ENCODE measurements at places on chromosomes 7 and 10. TPM values are rescaled to one million over a fixed set of nuclear protein-coding genes. Genes with fewer than 3 reads are reported as not detected.

GRCh38 chr10:61620506-61620905 lies 42.2 kb upstream of the CABCOCO1 start:
- no peak overlapping the region for H3K27ac ChIP-seq
- H3K4me3 ChIP-seq = no peak overlapping the region
- H3K36me3 ChIP-seq = no peaks in the 10 kb centered on the region
- no peak for DNase-seq

- H3K4me1 ChIP-seq = peaks cover 26% of the 10 kb centered on the region
- no peaks in the 10 kb centered on the region for H3K36me3 ChIP-seq
- H3K27me3 ChIP-seq = no peaks in the 10 kb centered on the region
- H3K27ac ChIP-seq = peak overlapping the region; percentile 68
- no peak overlapping the region for H3K4me3 ChIP-seq
These were observed 61.1 kb downstream of the GNAT3 start for GRCh38 chr7:80450621-80451308.

DNA sequence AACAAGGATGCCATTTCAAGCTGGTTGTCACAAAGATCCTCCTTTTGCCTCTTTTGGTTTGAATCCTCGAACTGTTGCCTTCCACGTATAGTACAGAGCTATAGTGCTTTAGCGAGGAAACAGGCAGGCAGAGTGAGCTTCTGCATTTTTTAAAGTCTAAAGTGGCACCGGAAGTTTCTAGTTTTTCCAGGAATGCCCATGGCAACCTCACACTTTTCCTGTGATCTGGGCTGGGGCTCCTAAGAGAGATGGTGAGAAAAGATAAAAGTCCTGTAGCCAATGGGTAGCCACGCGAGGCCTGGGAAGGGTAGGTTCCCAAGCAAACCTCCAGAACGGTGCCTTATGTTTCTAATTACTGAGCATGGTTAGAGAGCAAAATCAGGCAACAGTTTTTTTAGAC lies 76.7 kb downstream of the CALD1 start:
- no peak for DNase-seq
- no peaks in the 10 kb centered on the region for H3K27me3 ChIP-seq
- H3K4me3 ChIP-seq = no peak overlapping the region
- peak overlapping the region; percentile 11 for H3K27ac ChIP-seq

- no peak overlapping the region for H3K4me3 ChIP-seq
- H3K27me3 ChIP-seq = peaks cover 3% of the 10 kb centered on the region
- DNase-seq = no peak
- no peak overlapping the region for H3K27ac ChIP-seq
- H3K4me1 ChIP-seq = no peaks in the 10 kb centered on the region
- no peaks in the 10 kb centered on the region for H3K36me3 ChIP-seq
These were observed 10.0 kb upstream of the CRYGN start for GRCh38 chr7:151449990-151450389.

GRCh38 chr7:16233517-16233916 lies 187.8 kb downstream of the CRPPA start:
- no peak overlapping the region for H3K4me3 ChIP-seq
- no peaks in the 10 kb centered on the region for H3K4me1 ChIP-seq
- no peak overlapping the region for H3K27ac ChIP-seq
- no peaks in the 10 kb centered on the region for H3K27me3 ChIP-seq

The MTURN gene
- 4.1 TPM for polyA plus RNA-seq

DNA sequence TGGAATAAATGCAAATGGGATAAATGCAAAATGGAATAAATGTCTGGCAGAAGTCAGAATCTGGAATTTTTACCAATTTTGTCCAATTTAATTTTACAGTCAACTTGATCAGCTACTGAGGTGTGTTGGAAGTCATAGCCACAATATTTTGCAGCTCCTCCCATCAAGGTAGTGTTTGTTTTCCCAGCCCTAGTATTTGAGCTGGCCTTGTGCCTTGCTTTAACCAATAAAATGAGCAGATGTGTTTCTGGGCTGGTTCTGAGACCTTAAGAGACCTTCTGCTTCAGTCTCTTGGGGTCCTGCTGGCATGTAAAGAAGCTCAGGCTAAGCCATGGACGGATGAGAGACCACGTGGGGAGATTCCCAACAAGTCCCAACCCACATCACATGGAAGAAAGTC lies 42.7 kb upstream of the RSBN1L start:
- no peak overlapping the region for H3K27ac ChIP-seq
- DNase-seq = no peak

DNA sequence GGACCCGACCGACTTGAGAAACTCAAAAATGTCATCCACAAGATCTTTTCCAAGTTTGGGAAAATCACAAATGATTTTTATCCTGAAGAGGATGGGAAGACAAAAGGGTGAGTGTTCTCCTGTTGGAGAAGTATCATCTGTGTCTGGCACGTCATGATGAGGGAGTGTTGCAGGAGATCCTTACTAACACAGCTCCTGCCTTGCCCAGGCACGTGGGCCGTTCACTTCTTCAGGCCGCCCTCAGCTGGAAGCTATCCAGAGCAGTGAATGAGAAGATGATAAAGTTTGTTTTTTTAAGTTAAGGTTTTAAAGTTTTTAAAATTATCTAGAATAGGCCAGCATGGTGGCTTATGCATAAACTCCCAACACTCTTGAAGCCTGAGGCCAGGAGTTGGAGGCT lies 6.2 kb downstream of the EIF3B start:
- no peaks in the 10 kb centered on the region for H3K27me3 ChIP-seq
- peaks cover 16% of the 10 kb centered on the region for H3K36me3 ChIP-seq
- no peak overlapping the region for H3K4me3 ChIP-seq
- H3K27ac ChIP-seq = no peak overlapping the region

GRCh38 chr7:43559171-43559945 lies 23.6 kb upstream of the STK17A start:
- H3K27ac ChIP-seq = no peak overlapping the region
- DNase-seq = no peak
- no peak overlapping the region for H3K4me3 ChIP-seq
- no peaks in the 10 kb centered on the region for H3K4me1 ChIP-seq

DNA sequence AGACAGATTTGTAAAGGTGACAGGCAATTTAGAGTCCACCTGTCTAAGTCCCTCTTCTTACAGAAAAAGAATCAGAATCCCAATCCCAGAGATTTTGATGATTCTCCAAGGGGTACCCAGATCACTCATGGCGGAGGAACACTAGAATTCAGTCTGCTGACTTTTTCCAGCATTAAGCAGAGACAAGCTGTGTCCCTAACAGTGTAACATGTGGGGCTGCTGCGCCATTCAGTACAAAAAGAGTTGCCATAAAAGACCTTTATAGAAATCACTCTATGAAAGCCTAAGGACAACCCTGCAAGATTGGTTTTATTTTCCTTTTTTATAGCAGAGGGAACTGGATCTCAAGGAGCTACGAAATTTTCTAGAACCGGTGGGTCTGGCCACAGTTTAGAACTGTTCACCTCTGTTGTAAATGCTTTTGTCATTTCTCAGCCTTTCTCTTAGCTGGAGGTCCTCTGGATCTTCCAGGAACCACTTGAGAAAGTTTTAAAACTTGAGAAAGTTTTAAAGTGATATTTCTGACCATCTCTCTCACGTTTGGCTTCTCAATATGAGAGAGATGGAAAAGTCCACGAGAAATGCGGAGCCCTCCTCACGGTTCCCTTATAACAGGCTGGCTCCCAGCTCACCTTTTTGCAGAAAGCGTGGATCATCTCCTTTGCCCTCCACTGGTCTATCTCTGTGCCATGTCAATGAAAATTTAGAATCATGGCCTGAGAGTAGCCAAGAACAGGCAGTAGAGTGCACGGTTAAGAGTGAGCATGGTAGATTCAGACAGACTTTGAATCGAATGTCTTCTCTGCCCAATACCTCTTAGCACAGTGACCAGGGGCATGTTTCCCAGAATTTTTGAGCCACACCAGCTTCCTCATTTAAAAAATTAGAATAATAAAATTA lies 826 bp downstream of the GIMAP7 start:
- H3K4me1 ChIP-seq = no peaks in the 10 kb centered on the region
- H3K4me3 ChIP-seq = peak overlapping the region; percentile 54
- peak overlapping the region; percentile 63 for H3K27ac ChIP-seq

The PALD1 gene
- 0.22 TPM for polyA plus RNA-seq

DNA sequence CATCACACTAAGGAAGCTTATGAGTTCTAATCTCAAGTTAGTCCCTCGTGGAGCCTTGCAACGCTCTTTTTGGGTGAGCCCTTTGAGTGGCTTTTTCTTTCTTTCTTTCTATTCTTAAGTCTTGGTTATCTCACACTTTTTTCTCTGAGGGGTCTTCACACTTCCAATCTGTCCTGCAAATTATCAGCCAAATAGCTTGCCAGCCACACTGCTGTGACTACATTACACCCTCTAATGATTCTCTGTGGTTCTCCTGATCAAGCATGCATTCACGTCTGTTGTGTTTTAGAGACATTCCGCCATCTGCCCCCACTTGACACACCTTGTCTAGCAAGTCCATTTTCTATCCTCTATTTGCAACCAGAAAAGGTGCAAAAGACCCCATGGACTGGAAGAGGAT lies 340.2 kb downstream of the THSD7A start:
- no peaks in the 10 kb centered on the region for H3K4me1 ChIP-seq
- H3K4me3 ChIP-seq = no peak overlapping the region
- H3K27ac ChIP-seq = no peak overlapping the region
- DNase-seq = no peak
- no peaks in the 10 kb centered on the region for H3K36me3 ChIP-seq

The CALD1 gene
- 3.4 TPM for polyA plus RNA-seq

The FZD1 gene
- 1.9 TPM for polyA plus RNA-seq

DNA sequence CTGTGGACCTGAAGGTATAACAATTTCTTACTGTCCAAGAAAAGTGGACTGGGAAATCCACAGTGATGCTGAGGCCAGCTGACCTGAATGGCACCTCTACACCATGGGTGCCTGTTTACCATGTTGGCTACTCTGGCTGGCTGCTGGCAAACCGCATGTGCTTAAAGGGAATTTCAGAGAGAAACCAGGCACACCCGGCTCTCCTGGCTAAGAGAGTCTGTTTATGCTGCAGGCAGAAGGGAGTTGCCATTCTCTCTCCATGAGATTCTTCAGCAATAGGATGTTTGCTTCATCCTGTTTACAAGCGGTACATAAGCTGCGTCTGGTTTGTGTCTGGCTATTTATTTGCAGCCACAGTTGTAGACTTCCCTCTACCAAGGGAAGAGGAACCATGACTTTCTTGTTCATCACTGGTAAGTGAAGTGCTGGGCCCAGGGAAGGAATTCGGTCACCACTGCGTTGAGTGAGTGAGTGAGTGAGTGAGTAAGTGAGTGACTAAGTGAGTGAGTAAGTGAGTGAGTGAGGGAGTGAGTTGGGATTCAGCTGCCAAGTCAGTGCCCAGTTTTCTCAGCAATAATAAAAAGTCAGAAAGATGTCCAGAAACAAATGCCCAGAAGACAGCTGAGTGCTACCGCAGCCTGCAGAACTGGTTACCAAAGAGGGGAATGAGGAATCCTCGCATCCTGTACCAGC lies 90.4 kb downstream of the COBL start:
- H3K4me1 ChIP-seq = no peaks in the 10 kb centered on the region
- no peaks in the 10 kb centered on the region for H3K36me3 ChIP-seq
- peak overlapping the region; percentile 1 for H3K27ac ChIP-seq
- H3K4me3 ChIP-seq = no peak overlapping the region
- no peaks in the 10 kb centered on the region for H3K27me3 ChIP-seq

Data from small intestine (tissue), 16 donors.